Hematopoietic multipotent progenitor cell treated with erythropoietin and hydrocortisone succinate and interleukin-3 and kit ligand, for 8 days (in vitro differentiated cells): ENCODE measurements at places on chromosomes 2 and 18.

- no peak for DNase-seq
These were observed 12.1 kb upstream of the NOSTRIN start for GRCh38 chr2:168790226-168790902.

- DNase-seq, result peak; percentile 49
These were observed 210.9 kb upstream of the SMAD7 start for GRCh38 chr18:49161627-49162026.

GRCh38 chr2:210503001-210503623 lies 26.6 kb upstream of the LANCL1 start:
- peak; percentile 54 for DNase-seq

DNA sequence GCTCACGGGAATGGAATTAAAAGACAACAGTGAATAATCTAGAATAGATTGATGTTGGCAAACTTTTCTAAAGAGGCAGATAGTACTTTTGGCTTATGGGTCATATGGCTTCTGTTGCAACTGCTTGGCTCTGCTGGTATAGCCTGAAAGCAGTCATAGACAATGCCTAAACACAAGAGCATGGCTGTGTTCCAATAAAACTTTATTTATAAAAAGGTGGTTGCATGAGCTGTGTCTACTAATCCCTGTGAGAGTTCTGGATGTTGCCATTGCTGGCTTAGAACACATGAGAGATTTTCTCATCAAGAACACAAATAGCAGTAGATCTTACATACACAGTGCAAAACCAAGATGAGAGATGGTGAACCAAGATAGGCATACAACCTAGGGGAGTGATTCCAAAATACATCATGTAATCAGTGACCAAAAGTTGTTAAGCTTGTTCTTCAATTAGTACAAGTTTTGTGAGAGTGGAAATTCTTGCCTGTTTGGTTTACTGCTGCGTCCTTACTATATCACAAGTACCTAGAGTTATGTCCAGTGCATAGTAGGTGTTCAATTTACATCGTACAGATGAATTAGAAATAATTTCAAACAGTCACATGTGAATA lies 380.0 kb downstream of the METTL4 start:
- DNase-seq, result no peak

- no peak for DNase-seq
These were observed 1544.2 kb upstream of the TMEFF2 start for GRCh38 chr2:193738892-193739291.
